ENCODE measurements at places on chromosomes 5 and 9.

DNA sequence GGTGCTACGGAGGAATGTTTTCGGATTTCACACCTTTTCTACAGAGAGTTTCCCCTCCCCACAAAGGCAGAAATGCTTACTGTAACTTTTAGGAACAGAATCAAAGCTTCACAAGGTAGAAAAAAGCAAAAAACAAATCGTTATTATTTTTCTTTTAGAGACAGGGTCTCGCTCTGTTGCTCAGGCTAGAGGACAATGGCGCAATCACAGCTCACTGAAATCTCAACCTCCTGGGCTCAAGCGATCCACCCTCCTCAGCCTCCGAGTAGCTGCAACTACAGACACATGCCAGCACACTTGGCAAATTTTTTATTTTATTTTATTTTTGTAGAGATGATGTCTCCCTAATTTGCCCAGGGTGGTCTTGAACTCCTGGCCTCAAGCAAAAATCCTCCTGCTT lies 394.5 kb downstream of the CTNND2 start:
- DNase-seq = no peak

DNA sequence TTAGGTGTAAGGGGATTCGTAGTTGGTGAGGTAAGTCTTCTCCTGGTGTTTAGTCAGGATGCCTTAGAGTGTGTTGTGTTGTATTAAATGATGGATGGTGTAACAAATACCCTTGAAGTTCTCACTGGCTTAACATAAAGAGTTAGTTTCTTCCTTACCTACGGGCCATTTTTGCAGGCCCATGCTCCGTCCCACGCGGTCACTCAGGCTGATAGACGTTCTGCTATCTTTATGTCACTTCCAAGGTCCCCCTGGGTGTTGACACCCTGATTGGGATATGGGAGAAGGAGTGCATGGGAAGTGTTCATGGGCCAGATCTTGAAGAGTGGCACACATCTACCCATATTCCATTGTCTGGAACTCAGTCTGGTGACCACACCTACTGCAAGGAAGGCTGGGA lies 214.0 kb downstream of the MAST4 start:
- DNase-seq = no peak

DNA sequence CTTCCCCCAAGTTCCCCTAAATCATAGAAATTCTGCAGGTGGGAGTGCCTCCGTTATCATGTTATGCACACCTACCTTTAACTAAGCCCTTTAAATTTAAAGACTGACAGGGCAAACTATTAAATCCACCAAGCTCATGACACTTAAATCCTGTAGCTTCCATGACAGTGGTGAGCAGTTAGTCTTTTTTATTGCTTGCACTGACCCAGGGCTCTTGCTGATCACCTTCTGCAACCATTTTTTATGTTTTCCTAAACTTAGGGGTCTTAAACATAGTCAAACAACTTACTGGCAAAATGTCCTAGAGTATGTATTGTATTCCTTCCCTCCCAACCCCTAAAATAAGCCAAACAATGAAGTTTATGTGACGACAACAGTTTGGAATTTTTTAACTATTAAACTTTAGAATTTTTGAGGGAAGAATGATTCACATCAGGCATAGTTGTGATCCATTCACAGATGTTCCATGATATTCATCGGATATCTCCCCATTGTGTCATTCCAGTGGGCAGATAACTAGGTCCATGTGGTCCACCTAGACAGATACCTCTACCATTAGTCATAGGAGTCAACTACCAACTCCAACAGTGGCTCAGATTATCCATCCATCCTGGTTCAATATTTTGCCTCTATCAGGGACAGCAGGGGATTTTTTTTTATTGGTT lies 283.1 kb downstream of the ADAMTS6 start:
- DNase-seq = no peak

DNA sequence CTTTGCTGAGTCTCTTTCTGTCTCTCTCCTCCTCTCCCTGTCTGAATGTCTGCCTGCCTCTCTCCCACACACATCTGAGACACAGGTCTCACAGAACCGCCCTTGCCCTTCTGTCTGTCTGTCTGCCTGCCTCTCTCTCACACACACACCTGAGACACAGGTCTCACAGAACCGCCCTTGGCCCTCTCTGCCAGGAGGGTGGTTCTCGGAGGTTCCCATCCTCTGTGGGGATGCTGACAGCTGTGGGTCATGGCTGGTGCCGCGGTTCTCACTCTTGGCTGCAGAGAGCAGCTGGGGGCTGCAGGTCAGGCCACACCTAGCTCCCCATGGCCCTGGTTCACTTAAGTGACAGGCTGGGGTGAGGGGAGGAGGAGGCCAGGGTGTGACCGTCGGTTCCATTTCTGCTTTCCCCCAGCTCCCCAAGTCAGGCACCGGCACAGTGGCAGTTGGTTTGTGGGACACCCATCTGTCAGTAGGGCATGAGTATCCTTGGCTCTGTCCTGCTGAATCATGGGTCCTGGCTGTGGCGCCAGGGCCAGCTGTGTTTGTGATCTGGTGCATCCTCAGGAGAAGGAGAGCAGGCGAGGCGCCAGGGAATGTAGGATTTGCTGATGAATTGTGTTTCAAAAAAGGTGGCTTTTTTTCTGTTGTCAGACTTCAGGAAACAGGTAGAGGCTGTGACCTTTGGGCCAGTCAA lies 42.3 kb upstream of the CLPTM1L start:
- no peak for DNase-seq

GRCh38 chr5:141636413-141637122 lies at the start of the genes HDAC3 and RELL2:
Gene HDAC3, minus strand, starts transcription at chr5:141636849. Its CDS starts 59 bp downstream, at chr5:141636790.
Gene RELL2, plus strand, starts transcription at chr5:141636997. Its CDS starts 1,229 bp downstream, at chr5:141638226.
- peak; percentile 3 for DNase-seq

- DNase-seq = no peak
These were observed 672 bp upstream of the ITGA2 start for GRCh38 chr5:52988335-52989024.
